Stomach (tissue), 19 donors: ENCODE measurements at places on chromosomes 6 and 20.

DNA sequence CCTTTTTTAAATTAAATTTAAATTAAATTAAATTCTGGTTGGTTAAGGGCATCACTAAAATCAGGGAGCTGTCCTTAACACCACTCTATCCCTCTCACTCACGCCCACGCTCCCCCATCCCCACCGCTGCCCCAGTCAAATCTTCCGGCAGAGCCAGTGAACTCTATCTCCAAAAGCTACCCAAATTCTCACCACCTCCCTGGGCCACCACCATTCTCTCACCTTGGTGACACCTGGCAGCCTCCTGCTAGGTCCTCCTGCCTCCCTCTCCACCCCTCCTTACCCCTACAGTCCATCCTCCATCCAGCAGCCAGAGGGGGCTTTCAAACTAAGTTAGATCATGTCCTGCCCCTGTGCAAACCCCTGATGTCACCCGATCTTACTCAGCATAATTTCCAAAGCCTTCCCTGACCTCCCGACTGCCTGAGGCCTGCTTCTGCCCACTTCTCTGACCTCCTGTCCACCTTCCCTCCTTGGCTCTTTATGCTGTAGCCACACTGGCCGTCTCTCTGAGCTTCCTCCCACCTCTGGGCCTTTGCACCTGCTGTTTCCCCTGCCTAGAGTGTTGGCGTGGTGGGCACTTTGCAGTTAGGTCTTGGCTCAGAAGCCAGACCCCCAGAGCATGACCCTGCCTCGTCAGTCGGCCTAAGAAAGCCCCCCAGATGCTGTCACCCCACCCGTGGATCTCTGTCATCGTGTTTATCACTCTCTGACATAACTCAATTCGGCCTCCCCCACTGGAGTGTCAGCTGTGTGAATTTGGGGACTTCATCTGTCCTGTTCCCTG, 24.7 kb downstream of the PTGIS start:
- no peak for DNase-seq

GRCh38 chr20:3934624-3935023, 45.4 kb downstream of the PANK2 start:
- DNase-seq, result peak; percentile 53

- peak; percentile 95 for DNase-seq
Observed at GRCh38 chr6:157221049-157221816, 102.1 kb downstream of the TMEM242 start.

- DNase-seq, result peak; percentile 25
Observed at GRCh38 chr6:13038741-13039190, 289.6 kb downstream of the TBC1D7 start.

GRCh38 chr6:138972226-138972665, 15.8 kb downstream of the REPS1 start:
- no peak for DNase-seq

GRCh38 chr6:157229713-157230112, 93.6 kb downstream of the TMEM242 start:
- peak; percentile 59 for DNase-seq

DNA sequence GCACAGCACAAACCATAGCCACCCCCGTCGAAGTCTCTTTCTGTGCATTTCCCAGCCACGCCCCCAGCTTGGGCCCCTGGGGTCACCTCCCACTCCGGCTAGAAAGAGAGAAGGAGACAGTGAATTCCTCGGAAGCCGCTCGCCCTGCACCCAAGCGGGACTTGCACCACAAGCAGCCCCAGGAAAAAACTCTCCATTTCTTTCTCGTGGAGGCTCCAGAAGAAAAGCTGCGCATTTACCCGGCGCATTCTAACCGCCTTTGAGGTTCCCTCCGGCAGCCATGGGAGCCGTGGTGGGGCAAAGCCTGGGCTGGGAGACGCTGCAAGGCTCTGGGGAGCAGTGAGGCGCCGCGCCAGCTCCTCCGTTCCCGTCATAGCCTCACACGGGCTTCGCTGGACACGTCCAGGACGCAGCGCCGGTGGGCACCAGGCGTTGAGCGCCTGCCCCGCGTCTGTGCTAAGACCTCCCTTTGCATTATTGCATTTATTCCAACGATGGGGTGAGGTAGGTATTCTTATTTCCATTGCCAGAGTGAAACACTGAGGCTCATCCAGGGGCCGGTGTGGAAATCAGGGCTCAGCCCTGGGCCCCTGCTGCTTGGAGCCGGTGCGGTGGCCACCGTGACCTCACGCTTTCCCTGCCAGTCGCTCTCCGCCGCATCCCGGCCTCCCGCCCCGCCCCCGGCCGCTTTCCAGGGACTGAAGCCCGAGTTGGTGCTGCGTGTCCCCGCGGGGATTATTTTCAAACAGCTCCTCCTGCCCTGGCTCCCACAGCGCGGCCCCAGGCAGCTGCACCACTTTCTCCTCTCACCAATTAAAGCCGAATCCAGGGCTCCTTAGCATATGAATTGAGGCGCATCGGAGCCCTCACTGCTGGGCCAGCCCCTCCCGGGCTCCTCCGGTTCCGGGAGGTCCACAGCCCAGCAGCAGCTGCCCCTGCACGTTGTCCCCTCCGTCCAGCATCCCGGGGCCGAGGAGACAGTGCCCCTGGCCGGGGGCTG, 148.3 kb upstream of the AFDN start:
- peak; percentile 51 for DNase-seq

DNA sequence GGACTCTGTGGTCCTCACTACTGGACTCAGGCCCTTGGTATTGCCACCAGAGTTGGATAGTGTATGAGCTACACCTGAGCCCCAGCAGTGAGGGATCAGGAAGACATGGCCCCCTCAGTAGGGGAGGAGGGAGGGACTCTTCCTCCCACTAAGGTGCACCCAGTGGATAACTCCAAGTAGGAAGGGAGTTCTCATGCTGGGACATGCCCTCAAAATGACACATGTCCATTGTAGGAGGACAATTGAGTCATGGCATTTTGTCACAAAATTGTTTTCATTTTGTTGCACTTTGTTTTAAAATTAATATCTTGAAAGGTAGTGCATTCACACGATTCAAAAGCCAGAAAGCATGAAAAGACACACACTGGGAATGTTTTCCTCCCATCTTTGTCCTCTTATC, 127.2 kb downstream of the FOXO3 start:
- no peak for DNase-seq

- DNase-seq, result no peak
Observed at GRCh38 chr6:52925919-52926792, 16.7 kb upstream of the GSTA3 start.
